ENCODE measurements at places on chromosomes 6 and 20.

DNA sequence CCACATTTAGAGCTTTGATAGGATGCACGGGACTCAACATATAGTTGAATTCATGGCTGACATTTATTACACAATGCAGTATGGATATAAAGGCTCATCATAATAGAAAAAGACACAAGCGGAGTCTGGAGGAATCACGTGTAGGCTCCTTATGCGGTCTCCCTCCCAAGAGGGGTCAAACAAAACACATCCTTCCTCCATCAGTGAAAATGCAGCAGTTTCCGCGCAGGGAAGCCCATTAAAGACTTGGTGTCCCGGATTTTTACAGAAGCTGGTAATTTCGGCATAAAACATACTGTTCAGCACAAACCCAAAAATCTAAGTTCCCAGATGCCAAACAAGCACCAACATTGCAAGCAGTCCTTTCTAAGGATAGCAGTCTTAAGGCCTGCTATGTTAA lies 1.1 kb downstream of the USP45 start:
- DNase-seq: no peak

DNA sequence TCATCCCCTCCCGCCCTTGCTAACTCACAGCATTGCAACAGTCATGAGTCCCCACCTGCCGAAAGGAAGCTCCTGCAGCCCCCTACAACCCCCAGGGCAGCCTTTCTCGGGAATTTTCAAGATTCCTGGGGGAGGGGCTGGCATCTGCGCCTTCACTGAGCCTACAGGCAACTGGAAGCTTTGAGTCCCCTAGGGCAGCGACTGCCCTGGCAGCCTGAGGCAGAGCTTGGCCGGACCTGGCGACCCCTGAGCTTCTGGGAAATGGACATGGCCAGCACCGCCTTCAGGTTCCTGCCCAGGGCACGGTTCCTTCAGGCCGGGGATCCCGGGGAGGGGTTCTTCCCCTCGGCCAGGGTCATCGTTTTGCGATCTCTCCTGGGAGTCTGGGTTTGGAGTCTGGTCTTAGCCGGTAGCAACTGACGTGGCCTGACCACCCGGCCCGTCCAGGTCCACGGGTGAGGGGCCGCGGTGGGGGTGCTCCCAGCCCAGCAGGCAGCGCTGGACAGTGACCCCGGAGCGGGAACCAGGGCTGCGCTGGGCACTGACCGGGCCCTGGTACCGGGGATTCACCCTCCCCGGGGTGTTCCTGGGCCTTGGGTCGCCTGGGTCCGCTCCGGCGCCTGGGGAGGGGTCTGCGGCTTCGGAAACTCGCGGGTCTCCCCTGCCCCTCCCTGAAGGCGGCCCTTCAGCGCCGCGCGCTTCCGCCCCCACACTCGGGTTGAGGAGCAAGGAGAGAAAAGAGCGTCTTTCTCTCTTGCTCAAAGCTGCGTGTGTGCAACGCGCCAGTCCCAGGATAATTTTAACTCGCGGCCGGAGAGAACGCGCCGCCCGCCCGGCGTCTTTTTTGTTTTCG lies 593 bp upstream of the COL9A3 start:
- DNase-seq: no peak

GRCh38 chr6:154754152-154754551 lies 20.9 kb downstream of the SCAF8 start:
- DNase-seq: no peak

DNA sequence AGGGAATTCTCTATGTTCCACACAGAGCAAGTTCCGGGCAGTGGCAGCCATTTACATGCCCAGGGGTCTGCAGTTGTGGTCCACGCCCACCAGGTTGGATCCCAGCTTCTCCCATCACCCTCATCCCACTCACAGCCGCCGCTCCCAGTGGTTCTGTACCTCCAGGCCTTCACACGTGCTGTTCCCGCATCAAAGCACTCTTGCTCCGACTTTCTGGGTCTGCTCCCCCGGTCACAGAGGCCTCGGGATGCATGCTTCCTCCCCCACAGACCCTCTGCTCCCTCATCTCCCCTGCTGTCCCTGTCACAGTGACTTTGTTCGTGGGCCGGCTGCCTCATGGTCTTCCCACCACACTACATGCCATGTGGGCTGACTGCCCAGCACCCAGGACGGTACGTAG lies 332.5 kb downstream of the TAF4 start:
- DNase-seq: no peak

DNA sequence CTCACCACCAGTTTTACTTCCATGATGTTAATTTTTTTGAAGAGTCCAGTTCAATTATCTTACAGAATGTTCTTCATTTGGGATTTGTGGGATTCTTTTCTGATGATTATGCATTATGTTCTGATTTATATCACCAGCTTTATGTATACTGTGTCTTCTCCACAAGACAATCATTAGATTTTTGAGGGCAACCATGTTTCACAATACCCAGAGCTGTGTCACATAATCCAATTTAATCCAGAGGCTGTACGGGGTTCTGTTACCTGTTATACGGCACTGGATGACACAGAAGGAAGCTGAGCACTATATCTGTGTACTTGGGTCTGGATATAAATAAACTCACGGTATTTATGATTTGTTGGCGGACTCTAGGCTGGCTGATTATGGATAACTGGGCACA lies 41.6 kb upstream of the RPN2 start:
- DNase-seq: no peak

DNA sequence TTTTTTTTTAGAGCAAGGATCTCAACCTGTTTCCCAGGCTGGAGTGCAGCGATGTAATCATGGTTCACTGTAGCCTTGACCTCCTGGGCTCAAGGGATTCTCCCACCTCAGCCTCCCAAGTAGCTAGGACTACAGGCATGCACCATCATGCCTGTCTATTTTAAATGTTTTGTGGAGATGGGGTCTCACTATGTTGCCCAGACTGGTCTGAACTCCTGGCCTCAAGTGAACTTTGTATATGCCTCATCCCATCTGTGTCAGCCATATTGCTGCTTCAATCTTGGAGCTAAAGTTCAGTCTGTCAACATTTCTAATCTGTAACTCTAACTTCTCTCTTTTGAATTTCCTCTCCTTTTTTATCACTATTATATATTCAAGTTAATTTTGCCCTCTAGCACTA lies 54.3 kb downstream of the CD164 start:
- DNase-seq: no peak

- DNase-seq: no peak
These were observed 284.9 kb upstream of the NRSN1 start for GRCh38 chr6:23841116-23841515.

DNA sequence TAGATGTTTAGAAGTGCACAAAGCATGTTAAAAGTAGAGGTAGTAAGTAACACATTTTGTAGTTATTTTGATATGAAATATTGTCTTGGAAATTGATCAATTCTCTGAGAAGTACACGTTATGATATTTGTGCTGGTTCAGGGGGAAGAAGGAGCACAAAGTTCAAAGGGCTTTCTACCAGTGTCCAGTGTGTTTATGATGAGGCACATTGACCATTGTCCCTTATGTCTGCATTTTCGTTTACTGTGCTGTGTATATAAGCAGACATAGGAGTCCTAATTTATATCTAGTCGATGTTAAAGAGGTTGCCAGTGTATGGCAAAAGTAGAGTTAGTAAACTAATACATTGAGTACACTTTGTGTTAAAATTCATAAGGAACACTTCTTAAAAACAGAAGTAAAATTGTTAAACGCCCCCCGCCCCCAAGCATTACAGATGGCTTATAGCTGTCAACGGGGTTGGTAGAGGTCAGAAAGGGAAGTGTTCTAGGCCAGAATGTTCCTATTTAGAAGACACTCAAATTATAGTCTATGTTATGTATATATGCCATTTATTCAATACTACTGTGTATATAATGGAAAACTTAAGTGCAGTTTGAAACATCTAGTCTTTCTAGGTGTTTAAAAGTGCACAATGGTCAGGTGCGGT lies 13.3 kb upstream of the HMGN4 start:
- DNase-seq: no peak

DNA sequence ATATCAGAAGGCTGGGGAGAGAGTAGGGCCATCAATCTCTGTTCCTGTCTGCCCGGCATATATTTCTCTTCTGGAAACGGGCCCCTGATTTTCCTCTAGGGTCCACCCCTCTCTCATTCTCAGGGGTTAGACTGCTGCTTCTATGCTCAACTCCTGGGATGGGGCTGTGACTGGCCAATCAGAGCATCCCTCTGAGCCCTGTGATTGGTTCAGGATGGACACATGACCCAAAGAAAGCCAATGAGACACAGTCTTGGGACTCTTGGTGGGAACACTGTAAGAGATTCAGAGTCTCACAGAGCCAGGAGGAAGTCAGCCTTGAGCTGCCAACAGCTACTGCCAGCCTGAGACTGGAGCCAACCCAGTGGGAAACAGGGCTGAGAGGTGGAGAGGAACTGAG lies 31.0 kb upstream of the KCNB1 start:
- no peak for DNase-seq

GRCh38 chr6:144697369-144697760 lies 412.2 kb downstream of the UTRN start:
- DNase-seq: no peak

DNA sequence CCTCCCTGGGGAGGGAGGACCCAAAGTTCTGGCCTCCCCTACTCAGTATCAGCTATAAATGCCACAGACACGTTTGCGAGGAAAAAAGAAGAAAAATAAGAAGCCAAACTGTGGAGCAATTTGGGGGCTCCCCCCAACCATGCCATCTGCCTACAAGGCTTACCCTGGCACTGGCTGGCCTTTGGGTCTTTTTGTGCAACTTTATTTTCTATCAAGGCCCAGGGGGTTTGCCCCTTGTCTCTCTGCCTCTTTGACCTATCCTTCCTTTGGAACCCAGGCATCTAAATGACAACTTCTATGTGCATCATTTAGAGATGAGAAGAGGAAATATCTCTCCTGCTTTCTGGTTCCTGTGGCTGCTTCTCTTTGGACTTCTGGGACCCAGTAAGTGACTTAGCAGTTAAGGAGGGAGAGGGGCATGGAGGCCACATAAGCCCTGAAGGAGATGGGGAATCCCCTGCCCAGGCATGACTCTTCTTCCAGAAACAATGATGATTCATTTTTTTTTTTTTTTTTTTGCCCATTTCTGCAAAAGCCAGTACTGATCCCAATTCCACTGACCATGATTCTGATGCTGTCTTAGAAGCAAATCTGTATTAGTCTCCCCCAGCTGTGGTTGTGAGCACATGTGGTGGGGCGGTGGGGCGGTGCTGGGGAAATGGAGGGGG lies at the start of gene MUC22:
MUC22 (plus strand) TSS at position 82 of the 668 bp plus-strand sequence; CDS start at position 315, 233 bp downstream.
- no peak for DNase-seq

- peak; percentile 13 for DNase-seq
These were observed 31.4 kb downstream of the HIVEP2 start for GRCh38 chr6:142913511-142914047.

DNA sequence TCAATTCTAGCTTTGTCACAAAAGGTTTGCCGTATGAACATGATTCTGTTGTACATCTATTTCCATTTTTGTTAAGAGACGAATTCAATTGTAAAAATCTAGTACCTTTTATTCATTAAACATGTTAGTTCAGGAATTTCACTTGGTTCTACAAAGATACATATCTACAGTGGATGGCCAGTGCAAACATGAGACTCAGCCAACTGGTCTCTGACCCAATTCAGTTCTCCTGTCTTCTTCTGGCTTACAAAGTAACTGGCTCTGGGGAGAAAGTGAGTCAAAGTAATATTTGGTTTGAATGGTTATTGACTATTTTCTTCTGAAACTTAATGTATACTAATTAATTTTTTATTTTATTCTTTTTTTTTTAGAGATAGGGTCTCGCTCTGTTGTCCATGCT lies 70.0 kb downstream of the ESR1 start:
- no peak for DNase-seq

DNA sequence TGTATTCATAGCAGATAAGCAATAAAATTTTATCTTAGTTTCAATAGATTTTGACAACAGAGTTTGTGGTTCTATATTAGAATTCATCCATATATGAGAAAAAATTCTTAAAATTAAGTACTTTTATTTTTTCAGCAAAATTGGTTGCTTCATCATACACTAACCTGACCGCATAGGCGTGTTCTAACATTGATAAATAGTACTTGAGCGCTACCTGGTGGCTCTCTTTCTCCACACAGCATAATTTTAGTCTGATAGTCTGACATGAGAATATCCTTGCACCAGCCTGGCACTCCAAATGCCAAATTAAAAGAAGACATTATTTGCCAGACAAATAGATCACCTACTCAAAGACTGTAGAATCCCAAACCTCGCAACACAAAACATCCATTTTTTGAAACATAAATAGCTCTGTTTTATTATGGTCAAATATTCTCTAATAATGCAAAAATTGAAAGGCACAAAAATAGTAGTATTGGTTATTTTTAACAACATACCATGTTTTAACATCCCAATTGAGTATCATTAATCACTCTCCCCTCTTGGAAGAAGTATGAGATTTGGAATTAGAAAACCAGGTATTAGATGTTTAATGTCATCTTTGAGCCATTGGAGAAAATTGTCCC lies 33.0 kb upstream of the FILIP1 start:
- DNase-seq: peak; percentile 1

DNA sequence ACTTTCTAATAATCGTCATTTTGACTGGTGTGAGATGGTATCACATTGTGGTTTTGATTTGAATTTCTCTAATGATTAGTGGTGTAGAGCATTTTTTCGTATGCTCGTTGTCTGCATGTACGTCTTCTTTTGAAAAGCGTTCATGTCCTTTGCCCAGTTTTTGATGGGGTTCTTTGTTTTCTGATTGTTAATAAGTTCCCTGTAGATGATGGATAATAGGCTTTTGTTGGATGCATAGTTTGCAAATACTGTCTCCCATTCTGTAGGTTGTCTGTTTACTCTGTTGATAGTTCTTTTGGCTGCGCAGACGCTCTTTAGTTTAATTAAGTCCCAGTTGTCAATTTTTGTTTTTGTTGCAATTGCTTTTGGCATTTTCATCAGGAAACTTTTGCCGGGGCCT lies 32.3 kb upstream of the XRN2 start:
- DNase-seq: no peak

DNA sequence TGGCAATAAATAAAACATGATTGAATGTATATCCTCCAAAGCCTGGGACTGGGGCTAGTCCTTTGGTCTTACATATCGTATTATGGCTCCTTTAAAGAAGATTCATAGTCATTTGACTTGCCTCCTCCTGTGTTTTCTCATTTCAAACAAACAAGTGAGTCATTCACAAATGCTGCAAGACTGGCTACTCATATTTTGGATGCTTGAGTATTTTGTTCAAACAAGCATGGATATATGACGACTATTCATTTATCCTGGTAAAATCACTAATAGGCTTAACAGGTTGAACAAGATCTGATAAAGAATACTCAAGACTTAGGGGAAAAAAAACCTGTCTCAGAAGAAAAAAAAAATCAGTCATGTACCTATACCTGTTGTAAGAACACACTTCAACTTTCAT lies 111.1 kb upstream of the CCDC28A start:
- no peak for DNase-seq

DNA sequence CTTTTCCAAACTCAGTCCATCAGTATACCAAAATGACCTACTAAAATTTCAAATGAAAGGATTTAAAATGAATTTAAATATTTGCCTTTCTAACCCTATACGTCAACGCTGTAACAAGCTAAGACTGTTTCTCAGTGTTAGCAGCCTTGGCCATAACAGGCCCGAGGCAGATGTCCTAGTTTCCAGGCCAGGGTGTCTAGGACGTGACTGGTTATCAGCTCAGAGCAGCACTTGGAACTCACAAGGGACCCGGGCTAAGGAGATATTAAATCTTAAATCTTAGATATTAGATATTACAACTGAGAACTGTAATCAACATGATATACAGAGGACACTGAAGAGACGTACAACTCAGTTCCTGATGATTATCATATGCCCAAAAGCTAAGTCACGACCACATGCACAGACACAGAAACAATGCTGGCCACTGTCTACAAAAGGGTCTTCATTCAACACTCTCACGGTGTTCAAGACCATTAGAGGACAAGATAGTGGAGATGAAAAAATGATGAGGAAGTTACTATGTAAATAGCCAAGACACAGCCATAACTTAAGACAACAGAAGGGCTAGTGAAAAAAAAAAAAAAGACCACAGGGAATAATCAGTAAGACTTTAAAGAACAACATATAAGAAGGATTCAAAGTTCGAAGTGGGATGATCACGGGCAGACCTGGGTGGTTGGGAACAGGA lies at the start of gene CLDN20:
CLDN20 (plus strand) TSS at position 641 of the 691 bp plus-strand sequence. CDS start 11,707 bp downstream, outside the sequence.
- no peak for DNase-seq

Data from activated naive CD4-positive, alpha-beta T cell (primary cell).